ENCODE measurements at places on chromosomes 4 and X. TPM values are rescaled to one million over a fixed set of nuclear protein-coding genes. Genes with fewer than 3 reads are reported as not detected.

DNA sequence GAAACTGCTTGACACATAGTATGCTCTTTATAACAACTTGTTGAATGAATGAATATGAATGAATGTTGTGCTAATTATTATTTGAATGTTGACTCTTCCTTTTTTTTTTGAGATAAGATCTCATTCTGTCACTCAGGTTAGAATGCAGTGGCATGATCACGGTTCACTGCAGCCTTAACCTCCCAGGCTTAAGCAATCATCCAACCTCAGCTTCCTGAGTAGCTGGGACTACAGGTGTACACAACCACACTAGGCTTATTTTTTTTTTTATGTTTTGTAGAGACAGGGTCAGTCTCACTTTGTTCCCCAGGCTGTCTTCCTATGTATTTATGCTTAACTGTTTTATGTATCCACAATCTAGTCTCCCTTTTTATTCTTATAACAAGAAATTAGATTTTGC, 114.7 kb upstream of the WDFY3 start:
- DNase-seq, result no peak

DNA sequence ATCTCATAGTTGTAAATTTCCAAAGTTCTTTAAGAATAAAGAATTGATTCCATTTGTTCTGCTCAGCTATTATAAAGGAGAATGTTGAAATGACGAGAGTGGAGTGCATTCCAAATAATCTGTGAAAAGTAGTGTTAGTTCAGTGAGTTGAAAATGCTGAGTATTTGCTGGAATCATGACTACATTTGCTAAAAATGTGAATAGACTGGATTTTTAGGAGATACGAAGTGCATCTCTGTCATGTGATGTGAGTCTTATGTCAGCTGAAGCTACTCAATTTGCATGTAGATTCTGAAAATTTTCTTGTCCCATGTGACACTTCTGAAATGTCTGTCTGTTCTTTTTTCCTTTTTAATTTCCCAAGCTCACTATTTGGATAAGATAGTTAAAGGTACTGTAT, 206.0 kb downstream of the DCTD start:
- DNase-seq, result no peak

DNA sequence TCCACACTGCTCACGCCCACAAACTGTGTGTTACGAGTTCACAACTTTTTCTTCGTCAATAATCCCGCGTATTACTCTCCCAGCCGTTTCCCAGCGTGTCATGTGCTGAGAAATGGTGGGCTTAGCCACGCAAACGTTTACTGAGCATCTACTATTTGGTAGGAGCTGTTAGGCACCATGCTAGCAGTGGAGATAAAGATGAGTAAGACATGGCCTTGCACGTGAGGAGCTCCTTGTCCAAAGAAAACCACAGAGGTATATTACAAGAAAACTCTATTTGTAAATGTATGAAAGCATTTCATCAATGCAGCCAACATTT, 821 bp upstream of the TMEM128 start:
- DNase-seq, result no peak

SCRG1 gene
- not detected for total RNA-seq

Measured in H9 (cell line).